Placental pericyte (primary cell): ENCODE measurements at places on chromosomes 2 and 18. TPM values are rescaled to one million over a fixed set of nuclear protein-coding genes. Genes with fewer than 3 reads are reported as not detected.

Gene TFCP2L1
- total RNA-seq: under 0.01 TPM in 1 of 2 replicates, not detected in the other

Gene KIF1A
- total RNA-seq: not detected in 2 replicates

Gene ZNG1B
- total RNA-seq: 21.3 and 24.7 TPM in 2 replicates

Gene ABCB11
- not detected in 2 replicates for total RNA-seq

Gene CDK15
- total RNA-seq: 1.3 and 7.0 TPM in 2 replicates

Gene ABCG5
- total RNA-seq: not detected in 2 replicates

Gene FEV
- not detected in 2 replicates for total RNA-seq

Gene AKAIN1
- total RNA-seq: not detected in 2 replicates

Gene MAL
- total RNA-seq: not detected in 2 replicates

Gene RFX8
- total RNA-seq: 3.1 and 23.3 TPM in 2 replicates

Gene RBM44
- total RNA-seq: 0.14 and 0.22 TPM in 2 replicates

Gene CLEC4F
- not detected in 2 replicates for total RNA-seq

Gene RAB6D
- total RNA-seq: not detected in 2 replicates

Gene LHCGR
- not detected in 2 replicates for total RNA-seq

Gene MREG
- total RNA-seq: 1.1 and 3.0 TPM in 2 replicates
